CD4-positive, CD25-positive, alpha-beta regulatory T cell (primary cell): ENCODE measurements at places on chromosomes 7 and 10.

DNA sequence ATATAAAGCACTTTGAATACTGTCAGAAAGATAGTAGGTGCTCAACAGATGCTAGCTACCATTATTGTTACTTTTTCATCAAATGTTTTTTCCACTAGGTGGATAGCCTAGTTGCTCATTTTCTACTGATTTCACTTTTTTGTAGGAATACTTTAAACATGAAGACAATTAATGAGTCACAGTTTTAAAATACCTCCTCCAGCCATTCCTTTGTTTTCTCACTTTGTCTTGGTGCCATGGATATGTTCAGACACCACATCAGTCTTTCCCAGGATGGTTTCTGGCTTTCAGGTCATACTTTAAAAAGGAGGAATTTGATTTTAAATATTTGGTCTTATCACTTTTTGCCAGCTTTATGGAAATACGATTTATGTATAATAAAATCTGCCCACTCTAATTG lies 147.1 kb upstream of the MGMT start:
- DNase-seq, result no peak

DNA sequence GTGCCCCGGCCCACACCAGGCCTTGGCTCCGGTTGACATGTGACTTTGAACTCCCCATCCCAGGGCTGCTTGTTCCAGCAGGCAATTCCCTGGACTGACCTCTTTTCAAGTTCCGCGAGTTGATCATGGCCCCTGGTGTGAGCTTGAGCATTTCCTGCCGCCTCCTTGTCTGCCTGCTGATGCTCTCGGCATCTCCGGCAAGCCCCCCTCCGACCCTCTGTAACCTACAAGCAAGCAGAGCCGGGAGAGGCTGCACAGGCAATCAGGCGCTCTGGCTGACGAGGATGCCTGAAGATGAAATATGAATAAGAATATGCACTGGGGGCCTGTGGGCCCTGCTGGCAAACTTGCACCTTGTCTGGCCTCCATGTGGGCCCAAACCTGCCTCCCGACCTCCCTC lies 304.9 kb upstream of the MKI67 start:
- no peak for DNase-seq

- DNase-seq, result no peak
Measured at GRCh38 chr10:132526676-132527075, 10.9 kb upstream of the INPP5A start.

DNA sequence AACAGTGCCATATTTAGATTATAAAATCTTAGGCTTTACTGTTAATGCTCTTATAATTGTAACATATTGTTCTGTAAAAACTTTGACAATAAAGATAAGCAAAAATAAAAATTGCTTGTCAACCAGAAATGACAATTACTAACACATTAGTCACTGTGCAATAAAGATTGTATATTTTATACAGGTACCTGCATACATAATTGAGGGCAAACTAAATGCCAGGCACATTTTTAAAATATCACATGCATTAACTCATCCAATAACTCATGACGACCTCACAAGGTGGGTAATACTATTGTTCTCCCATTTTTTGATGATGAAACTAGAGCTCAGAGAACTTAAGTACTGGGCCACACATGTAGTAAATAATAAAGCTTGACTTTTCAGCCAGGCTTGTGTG lies 1020.2 kb upstream of the C7orf33 start:
- DNase-seq, result no peak

GRCh38 chr7:148172920-148173319 lies 417.6 kb upstream of the C7orf33 start:
- no peak for DNase-seq

DNA sequence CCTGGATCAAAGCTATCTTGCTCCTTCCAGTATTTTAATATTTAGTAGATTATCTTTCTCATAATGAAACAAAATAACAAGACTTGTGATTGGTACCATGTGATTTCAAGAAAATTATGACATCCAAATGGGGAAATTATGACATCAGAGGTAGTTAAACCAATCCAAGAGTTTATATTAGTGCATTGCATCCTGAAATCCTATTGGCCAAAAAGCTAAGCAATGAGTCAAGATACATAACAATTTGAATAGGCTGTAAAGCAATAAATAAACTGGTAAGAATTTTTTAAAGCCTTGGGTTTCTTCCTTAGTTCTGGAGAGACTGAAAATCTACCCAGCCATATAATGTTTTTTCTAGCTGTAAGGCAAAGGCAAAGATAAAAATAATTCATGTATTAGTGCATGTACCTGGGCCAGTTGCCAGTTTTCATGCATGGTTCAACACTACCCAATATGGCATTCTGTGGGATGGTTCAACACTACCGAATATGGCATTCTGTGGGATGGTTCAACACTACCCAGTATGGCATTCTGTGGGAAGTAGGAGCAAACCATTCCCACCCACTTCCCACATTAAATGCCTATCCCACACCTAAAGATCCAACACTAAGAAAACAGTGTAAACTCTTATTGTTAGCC lies at the start of gene RNF148:
TSS of gene RNF148 (minus strand) at position 51 of the 639 bp plus-strand sequence. CDS start 172 bp downstream, outside the sequence.
- DNase-seq, result no peak

DNA sequence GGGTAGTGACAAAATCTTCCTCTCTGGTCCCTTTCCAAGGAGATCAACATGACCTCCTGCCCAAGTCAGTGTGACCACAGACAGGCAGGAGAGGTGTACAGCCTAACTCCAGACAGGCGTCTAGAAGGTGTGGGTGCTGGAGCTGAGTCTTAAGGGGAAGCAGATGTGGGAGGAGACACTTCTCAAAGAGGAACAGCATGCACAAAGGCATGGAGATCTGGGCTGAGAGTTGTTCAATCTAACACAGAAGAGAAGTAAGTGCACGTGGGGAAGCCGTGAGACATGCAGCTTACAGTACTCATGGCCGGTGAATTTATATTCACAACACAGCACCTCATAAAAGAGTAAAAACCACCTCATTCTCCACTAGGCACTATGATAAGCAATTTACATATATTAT lies 23.8 kb upstream of the GSDME start:
- DNase-seq, result no peak

GRCh38 chr10:30215141-30215540 lies 133.9 kb downstream of the MTPAP start:
- no peak for DNase-seq

DNA sequence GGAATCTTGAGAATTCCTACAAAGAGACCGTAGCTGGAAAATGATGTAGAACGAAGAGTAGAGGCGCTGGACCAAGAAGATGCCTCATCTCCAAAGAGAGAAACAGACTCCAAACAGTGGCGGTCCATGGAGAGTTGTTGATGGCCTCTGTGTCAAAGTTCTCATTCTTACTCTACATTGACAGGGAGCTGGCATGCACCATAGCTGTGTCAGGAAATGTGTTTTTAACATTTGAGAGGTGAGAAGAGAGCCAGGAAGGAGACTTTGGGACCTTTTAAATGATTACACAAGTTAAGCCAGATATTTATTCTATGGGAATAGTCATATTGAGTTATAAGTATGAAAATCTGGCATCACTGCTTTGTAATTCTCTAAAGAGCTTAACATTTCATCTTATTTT lies 61.5 kb upstream of the FERD3L start:
- DNase-seq, result no peak

DNA sequence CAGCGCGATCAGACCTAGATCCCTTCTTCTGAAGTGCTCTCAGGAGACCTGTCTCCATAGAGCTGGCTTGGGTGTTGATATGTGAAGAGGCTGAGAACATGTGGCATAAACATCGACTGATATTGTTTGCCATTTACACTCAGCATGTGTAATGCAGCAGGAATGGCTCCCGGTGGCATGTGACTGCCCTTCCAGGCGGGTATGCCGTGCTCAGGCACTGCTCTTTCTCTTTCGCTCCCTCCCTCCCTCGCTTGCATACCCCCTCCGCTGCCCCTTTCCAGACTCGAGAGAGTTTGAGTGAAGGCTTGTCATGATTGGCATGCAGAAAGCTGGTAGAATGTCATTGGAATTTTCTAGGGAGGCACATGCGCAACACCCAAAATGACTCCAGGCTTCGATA lies 107.3 kb upstream of the PDCD4 start:
- DNase-seq, result no peak

DNA sequence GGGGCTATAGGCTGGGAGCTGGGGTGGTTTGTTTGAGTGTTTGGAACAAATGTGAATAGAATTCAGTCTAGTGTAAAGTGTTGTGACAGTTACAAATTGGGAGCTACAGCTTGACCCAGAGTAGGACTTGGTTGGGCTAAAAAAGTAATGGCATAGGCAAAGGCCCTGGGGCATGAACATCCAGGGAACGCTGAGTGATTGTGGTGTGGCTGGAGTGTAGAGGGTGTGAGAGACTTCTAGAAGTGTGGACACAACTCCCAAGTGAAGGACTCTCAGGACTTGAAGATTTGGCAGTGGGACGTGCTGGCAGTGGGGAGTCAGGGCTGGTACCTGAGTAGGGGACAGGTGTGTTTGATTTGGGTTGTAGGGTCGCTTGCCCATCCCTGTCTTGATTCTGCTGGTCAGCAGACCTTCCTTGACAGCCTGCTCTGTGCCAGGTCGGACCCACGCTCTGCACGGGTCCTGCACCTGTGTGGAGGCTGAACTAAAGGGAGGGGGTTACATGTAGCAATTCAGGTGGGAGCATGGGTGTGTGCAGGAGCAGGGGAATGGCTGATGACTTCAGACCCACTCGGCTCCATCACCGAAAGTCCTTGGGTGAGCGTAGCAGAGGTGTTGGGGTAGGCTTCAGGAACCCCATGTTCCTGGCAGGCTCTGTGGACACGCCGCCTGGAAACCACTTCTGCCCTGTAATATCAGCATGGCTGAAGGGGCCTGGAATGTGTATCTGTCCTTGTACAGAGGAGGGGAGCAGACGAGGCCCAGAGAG lies 43.3 kb downstream of the ZMIZ1 start:
- DNase-seq, result no peak

DNA sequence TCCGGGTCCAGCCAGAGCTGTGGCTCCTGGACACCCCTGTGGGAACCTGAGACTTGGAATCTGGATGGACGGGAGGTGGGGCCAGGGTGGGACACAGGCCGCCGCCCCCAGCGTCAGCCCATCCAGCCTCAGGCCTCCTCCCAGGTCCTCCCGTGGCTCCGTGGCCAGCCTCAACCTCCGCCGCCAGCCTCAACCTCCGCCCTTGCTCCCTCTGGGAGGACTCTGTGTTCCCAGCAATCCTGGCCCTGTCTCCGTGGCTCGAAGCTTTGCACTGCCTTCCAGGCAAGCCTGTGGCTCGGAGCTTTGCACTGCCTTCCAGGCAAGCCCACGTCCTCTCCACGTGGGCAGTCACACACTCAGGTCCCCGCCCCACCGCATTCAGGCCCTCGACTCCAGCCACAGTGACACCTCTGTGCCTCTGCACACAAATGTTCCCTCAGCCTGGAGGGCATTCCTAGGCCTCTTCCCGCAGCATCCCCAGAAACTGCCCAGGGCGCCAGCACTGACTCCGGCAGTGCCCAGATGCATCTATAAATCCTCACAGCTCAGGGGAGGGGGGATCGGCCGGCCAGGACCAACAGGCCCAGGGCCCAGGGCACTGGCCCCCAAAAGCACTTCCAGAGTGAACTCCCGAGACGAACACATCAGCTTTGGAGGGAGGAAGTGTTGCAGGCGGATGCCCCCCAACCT lies 44.7 kb upstream of the PDGFA start:
- DNase-seq, result no peak

DNA sequence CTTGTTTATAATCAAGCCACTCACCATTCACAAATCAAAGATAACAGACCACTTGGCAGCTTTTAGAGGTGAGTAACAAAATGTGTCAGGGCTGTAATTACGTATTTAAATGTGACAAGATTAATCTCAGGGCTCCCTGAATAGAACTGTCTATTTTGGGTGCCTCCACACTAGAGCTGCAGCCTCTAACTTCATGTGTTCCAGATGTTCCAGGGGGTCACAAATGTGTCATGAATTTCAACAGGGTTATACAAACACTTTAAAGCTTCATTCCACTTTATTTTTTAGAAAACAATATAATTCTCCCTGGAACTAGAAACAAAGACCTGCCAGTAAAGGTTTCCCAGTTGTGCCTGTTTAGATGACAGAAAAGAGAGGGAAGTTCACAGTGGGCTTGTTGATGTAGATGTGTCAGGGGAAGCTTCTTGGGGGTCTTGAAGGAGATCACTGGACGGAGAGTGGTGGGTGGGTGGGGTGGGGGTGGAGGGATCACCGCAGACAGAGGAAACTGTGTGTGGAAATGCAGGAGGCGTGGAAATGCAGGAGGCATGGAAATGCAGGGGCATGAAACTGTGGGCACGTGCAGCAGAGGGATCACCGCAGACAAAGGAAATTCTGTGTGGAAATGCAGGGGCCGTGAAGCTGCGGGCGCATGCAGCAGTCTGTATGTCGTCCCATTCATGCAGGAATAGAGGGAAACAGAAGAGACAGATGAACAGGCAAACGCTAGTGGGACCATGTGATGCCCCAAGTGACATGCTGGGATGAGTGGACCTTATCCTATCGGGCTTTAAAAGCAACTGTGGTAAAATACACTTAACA lies 42.0 kb upstream of the TRIL start:
- DNase-seq, result no peak

GRCh38 chr10:24821986-24822385 lies 98.3 kb upstream of the ARHGAP21 start:
- DNase-seq, result no peak

DNA sequence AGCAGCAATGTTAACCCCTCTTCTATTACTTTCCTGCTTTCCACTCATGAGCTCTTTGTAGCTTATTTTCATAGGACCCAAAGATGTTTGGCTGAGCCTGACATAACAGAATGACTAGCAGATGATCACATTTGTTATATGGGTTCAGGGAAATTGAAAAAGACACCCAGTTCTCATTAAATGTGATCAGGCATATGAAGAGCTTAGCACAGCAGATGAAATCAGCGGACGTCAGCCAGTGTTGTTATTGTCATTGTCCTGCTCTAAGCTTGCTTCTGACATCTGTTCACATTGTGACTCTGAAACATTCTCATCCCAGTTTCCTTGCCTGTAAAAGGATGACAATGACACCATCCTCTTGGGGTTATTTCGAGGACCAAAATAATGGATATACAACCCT lies 43.5 kb downstream of the FAM241B start:
- DNase-seq, result no peak

GRCh38 chr10:69324583-69324982 lies 46.3 kb downstream of the HK1 start:
- DNase-seq, result no peak

GRCh38 chr7:8051998-8052397 lies 83.4 kb downstream of the GLCCI1 start:
- no peak for DNase-seq

DNA sequence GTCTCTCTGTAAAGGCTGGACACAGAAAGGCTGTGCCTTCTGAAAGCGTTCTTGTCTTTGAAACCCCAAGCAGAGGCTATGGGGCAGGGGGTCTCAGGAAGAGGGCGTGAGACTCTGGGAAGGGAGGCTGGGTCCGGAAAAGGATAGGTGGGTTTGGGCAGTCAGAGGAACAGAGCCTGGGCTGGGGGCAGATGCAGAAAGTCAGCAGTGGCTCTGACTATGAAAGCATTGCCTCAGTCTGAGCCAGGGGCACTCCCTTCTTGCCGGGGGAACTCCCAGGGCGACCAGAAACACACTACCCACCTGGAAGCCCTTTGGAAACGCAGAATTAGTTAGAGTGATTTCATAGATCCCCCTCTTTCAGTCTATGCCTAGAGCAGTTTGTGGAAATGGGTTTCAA lies 72.0 kb downstream of the VWA2 start:
- no peak for DNase-seq
